ENCODE measurements at places on chromosomes 11 and 22. TPM values are rescaled to one million over a fixed set of nuclear protein-coding genes. Genes with fewer than 3 reads are reported as not detected.

EMID1 gene
- under 0.01 TPM for total RNA-seq

LIPT2 gene
- total RNA-seq, result 1.7 TPM

CABP7 gene
- total RNA-seq, result not detected

LRRC74B gene
- not detected for total RNA-seq

TNNT3 gene
- not detected for total RNA-seq

SCN2B gene
- total RNA-seq, result not detected

CDC42BPG gene
- under 0.01 TPM for total RNA-seq

UBQLN3 gene
- not detected for total RNA-seq

KCNE3 gene
- under 0.01 TPM for total RNA-seq

CALCA gene
- not detected for total RNA-seq

MS4A6A gene
- total RNA-seq, result not detected

FGF19 gene
- total RNA-seq, result not detected

TALDO1 gene
- total RNA-seq, result 148 TPM

OR8J1 gene
- not detected for total RNA-seq

THY1 gene
- total RNA-seq, result 284 TPM

SLC25A17 gene
- total RNA-seq, result 12.9 TPM

SCGB2A2 gene
- total RNA-seq, result not detected

GRCh38 chr11:84923489-84923888 lies 703.7 kb downstream of the DLG2 start:
- DNase-seq, result no peak

DNA sequence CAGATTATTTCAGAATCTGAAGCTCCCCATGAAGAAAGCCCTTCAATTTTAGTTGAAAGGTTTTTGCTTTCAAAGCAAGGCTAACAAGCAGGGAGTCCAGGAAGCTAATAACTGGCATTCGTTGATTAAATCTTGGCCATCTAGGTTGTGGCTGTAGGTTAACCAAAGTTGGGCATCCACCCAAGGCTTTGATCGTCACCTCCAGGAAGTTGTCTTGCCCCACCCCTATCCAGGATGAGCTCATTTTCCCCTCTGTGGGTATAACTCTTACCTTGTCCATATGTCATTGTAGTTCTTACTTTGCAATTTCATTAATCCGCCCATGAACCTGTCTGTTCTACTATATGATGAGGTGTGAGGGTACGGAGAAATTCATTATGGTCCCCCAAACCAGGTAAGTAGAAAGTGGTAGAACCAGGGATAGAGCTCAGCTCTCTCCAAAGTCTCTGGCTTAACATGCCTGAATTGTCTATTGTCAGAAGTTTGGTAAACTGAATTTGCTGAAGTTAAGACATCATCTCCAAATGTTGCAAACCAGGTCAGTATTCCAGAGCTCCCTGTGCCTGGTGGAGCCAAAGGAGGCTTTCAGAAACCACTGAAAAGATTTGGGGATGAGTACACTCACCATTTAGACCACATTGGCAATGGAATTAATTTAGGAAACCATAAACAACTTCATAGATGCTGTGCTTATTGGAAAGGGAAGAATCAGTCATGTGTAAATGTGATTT lies 97.1 kb downstream of the CD44 start:
- no peak for DNase-seq

- DNase-seq, result peak; percentile 56
These were observed 1153.0 kb upstream of the TENM4 start for GRCh38 chr11:80593648-80594374.

DNA sequence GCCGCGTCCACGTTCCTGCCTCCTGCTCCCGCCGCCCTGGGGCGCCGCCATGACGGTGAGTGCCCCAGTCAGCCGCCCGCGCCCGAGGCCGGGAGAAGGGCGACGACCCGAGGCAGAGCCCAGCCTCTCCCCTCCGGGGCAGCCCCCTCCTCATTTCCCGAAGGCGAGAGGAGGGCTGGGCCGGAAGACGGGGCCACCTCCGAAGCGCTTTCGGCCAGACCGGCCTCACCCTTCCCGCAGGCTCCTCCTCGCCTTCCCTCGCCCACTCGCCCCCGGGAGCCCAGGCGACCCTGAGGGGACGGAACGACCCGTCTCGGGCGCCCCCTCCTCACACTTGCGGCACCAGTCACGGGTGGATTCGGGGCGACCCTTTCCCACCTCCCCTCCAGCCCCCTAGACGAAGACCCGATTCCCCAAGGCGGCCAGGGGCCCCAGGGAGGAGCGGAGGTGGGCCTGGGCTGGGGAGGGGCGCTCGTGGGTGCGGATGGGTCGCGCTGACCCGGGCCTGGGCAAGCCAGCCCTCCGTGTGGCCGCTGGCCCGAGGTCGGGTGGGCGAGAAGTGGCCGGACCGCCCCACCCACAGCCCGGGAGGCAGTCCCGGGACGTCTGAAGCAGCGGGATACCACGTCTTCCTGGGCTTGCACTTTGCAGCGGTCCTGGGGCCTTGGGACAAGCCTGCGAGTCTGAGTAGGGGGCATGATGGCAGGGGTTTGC lies 49.7 kb downstream of the TRIOBP start:
- no peak for DNase-seq

GRCh38 chr22:46538814-46539160 lies 1.4 kb upstream of the CELSR1 start:
- DNase-seq, result no peak

GRCh38 chr11:44138980-44139379 lies 43.5 kb downstream of the EXT2 start:
- no peak for DNase-seq

- DNase-seq, result no peak
These were observed 1349.0 kb downstream of the BRD1 start for GRCh38 chr22:48478529-48479265.

GRCh38 chr11:70033711-70034070 lies 44.4 kb upstream of the ANO1 start:
- no peak for DNase-seq

DNA sequence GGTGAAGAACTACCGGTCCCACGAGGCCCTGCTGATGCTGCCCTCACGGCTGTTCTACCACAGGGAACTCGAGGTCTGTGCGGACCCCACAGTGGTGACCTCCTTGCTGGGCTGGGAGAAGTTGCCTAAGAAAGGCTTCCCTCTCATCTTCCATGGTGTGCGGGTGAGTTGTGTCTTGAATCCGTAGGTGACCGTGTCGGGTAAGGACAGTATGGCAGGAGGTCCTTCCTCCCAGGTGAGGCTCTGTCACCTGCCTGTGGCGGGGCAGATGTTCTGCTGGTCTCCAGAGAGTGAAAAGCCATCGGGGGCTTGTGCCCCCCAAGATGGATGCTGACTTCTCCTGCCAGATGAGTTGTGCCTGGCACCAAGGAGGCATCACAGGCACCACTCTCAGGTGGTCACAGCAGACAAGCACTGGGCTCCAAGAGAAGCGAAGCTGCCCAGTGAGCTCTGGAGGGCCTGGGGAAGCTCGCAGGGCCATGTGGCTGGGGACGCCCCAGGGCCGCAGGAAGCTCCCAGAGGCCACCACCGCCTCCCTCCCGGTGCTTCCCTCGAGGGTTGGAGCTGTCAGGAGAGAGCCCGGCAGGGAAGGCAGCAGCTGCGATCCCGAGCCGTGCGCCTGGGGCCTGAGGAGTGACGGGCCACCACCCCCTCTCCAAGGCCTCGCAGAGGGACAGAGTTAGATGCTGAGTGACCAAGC lies 17.3 kb upstream of the PANX2 start:
- no peak for DNase-seq

GRCh38 chr11:113715882-113716625 lies 9.9 kb upstream of the TMPRSS5 start:
- DNase-seq, result no peak

DNA sequence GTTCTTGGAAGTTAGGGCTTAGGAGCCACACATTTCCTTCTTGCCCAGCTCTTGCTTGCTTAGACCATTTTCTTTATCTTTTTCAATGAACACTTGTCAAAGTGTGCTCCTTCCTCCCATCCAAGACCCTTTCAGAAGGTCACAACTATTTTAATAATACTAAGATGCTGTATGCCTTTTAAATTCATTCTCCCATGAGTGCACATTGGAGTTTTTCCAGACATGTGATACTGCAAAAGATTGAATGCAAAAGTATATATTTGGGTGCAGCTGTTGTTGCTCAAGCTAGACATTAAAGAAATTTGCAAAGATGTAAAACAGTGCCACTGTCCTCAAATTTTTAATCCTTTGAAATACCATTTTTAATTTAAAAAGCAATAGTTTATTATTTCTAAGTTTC lies 69.3 kb upstream of the TNRC6B start:
- no peak for DNase-seq

DNA sequence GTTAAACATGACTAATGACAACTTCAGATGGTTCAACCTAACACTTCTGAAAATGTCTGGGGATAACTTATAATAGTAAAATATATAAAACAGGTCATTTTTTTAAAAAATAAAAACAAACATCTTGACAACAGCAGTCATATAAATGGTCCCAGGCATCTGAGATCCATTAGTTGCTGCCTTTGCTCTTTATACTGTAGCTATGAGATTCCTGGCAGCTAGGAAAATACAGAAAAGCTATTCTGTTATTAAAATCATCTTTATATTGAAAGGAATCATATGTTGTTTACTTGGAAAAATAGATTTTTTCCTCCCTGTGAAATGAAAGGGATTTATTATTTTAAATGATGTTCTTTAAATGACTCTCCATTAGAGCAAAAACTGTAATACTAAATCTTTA lies 55.7 kb upstream of the DEUP1 start:
- DNase-seq, result no peak

GRCh38 chr22:49618677-49618953 lies 209.1 kb downstream of the BRD1 start:
- no peak for DNase-seq

- no peak for DNase-seq
These were observed 590.2 kb upstream of the B3GAT1 start for GRCh38 chr11:135002236-135002635.

DNA sequence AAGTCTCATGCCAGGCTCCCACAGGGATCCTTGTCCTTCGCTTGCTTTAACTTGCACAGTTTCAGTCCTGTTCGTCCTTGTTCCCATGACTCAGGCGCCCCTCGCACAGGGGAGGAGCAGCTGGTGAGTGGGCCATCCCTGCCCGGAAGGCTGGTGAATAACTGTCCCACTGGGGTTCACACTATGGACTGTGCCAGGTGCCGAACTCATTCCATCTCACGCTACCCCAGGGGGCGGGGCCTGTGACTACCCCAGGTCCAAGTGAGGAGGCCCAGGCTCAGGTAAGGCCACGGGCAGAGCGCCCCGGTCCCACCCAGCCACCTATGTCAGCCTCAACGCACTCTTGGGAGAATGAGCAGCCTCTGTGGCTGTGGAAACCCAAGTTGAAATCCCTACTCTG lies 7.2 kb upstream of the CARD10 start:
- no peak for DNase-seq

DNA sequence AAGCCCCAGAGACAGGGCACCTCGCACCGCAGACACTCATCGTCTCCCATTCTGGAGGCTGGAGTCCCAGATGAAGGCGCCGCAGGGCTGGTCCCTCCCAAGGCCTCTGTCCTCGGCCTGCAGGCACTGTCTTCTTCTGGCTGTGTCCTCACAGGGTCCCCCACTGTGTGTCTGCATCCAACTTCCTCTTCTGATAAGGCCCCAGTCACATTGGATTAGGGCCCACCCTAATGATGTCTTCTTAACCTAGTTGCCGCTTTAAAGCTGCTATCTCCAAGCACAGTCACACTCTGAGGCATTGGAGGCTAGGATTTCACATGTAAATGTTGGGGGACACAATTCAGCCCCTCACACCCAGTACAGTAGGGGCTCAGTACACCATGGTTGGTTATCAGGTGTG lies 48.9 kb downstream of the DHCR7 start:
- no peak for DNase-seq

DNA sequence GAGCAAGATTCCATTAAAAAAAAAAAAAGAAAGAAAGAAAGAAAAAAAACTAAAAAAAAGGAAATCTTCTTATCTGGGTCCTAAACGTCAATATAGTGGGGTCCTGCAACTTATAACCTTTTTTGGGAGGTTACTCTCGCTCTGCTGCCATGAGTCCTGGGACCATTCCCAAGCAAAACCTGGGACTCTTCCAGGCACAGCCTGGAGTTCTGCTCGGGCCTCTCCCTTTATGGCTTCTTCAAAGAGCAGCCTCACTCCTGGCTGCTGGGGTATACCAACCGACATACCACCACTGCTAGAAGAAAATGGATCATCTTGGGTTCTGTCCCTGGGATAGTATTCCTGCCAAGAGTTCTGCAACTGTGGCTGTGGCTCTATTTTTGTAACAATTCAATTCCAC lies 14.1 kb upstream of the CKAP5 start:
- DNase-seq, result no peak

- no peak for DNase-seq
These were observed 67.5 kb downstream of the PAK1 start for GRCh38 chr11:77406396-77406795.

DNA sequence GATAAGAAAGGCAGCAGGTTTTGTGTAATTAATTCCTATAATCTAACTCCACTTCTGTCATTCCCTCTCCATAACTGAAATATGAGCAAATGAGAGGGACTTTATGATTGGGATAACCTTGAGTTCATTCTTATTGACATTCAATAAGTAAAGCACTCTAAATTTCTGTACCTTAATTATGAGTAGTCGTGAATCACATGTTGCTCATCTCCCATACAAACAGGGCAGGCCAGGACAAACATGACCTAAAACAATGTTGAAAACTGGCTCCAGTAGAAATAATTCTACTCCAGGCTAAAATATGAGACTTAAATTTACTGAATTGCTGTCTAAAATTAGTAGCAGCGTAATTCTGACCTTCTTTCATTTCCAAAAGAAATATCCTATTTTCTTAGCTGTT lies 505.4 kb downstream of the NELL1 start:
- no peak for DNase-seq

- DNase-seq, result no peak
These were observed 98.3 kb upstream of the HSD17B12 start for GRCh38 chr11:43582024-43582862.

- DNase-seq, result no peak
These were observed 85.6 kb downstream of the INTS4 start for GRCh38 chr11:77908835-77909234.
